ENCODE measurements at places on chromosomes 7 and 10. TPM values are rescaled to one million over a fixed set of nuclear protein-coding genes. Genes with fewer than 3 reads are reported as not detected.

FAM241B gene
- 0.96 TPM for total RNA-seq

CALML3 gene
- total RNA-seq = 2.7 TPM

BICC1 gene
- total RNA-seq = 1.9 TPM

CEP55 gene
- total RNA-seq = 2.3 TPM

CEP41 gene
- 12.1 TPM for total RNA-seq

CLDN4 gene
- total RNA-seq = 60.3 TPM

HTR7 gene
- 32.0 TPM for total RNA-seq

DIP2C gene
- total RNA-seq = 1.3 TPM

PDIA4 gene
- 409 TPM for total RNA-seq

SEC23IP gene
- 15.4 TPM for total RNA-seq

SMKR1 gene
- 0.24 TPM for total RNA-seq

EGR2 gene
- under 0.01 TPM for total RNA-seq

GOLGA7B gene
- 0.21 TPM for total RNA-seq

SEC31B gene
- total RNA-seq = 2.4 TPM

ACTL6B gene
- not detected for total RNA-seq

SPRN gene
- not detected for total RNA-seq

VWDE gene
- total RNA-seq = 3.6 TPM

CUBN gene
- total RNA-seq = 0.85 TPM

MRLN gene
- total RNA-seq = not detected

MYO1G gene
- under 0.01 TPM for total RNA-seq

SNCG gene
- 2.2 TPM for total RNA-seq

AKR1C3 gene
- total RNA-seq = 246 TPM

PRSS37 gene
- total RNA-seq = not detected

MRPS33 gene
- 16.8 TPM for total RNA-seq

HGF gene
- total RNA-seq = under 0.01 TPM

SPDYE5 gene
- total RNA-seq = not detected

ZDHHC6 gene
- 19.5 TPM for total RNA-seq

PRPS1L1 gene
- total RNA-seq = not detected

MRC1 gene
- 0.21 TPM for total RNA-seq

SLIT1 gene
- total RNA-seq = not detected

SFRP4 gene
- under 0.01 TPM for total RNA-seq

ABCB1 gene
- total RNA-seq = 0.64 TPM

TAC1 gene
- 2.9 TPM for total RNA-seq

EBLN1 gene
- not detected for total RNA-seq

CHCHD2 gene
- total RNA-seq = 430 TPM

TRIM56 gene
- total RNA-seq = 8.2 TPM

FKBP6 gene
- total RNA-seq = not detected

BTBD16 gene
- total RNA-seq = not detected

WNT8B gene
- total RNA-seq = not detected

ZNF503 gene
- total RNA-seq = 4.8 TPM

LRRC18 gene
- not detected for total RNA-seq

SLC13A1 gene
- not detected for total RNA-seq

GLI3 gene
- 2.3 TPM for total RNA-seq

NOC3L gene
- 38.6 TPM for total RNA-seq

TMEM236 gene
- total RNA-seq = not detected

RAPGEF5 gene
- total RNA-seq = 7.5 TPM

DNAJC1 gene
- total RNA-seq = 80.4 TPM

SFRP5 gene
- not detected for total RNA-seq

SPDYE6 gene
- not detected for total RNA-seq

GPR158 gene
- under 0.01 TPM for total RNA-seq

CLCN1 gene
- not detected for total RNA-seq

HECW1 gene
- not detected for total RNA-seq

C7orf25 gene
- total RNA-seq = 3.9 TPM

ODAD2 gene
- not detected for total RNA-seq

IKZF5 gene
- total RNA-seq = 4.5 TPM

SKIDA1 gene
- total RNA-seq = under 0.01 TPM

EIF5AL1 gene
- 0.48 TPM for total RNA-seq

SUMF2 gene
- 187 TPM for total RNA-seq

OR2A12 gene
- total RNA-seq = not detected

All from tracheal epithelial cell (primary cell).